ENCODE measurements at places on chromosomes 7 and 10.

GRCh38 chr7:24318326-24318725 lies 34.3 kb downstream of the NPY start:
- peak; percentile 41 for DNase-seq

DNA sequence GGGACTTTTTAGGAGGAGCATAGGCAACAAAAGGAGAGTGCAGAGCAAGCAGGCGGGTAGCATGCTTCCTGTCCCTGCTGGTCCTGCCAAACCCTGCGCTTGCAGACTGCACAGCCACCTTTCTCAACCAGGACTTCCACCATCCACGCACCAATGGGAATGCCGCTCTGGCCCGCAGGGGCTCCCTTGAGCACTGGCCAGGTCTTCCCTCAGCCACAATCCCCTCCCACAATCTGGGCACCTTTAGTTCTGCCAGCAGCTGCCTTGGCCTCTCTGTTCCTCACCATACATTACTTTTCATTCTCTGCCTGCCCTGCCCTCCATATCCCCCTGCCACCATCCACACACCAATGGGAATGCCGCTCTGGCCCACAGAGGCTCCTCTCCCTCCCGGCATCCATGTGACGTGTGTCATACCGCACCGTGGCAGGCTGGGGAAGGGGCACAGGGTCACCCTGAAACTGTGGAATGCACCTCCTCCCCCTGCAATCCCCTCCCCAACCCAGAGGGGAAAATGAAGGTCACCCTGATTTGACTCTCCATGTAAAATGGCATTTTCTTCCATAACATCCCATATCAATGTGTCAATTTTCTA lies 97.3 kb upstream of the MACROH2A2 start:
- DNase-seq = peak; percentile 16

- no peak for DNase-seq
Measured at GRCh38 chr10:71549766-71550533, 153.2 kb downstream of the CDH23 start.

- DNase-seq = no peak
Measured at GRCh38 chr10:3861795-3862194, 76.8 kb upstream of the KLF6 start.

GRCh38 chr10:98659951-98660350 lies 213.2 kb upstream of the HPS1 start:
- no peak for DNase-seq

DNA sequence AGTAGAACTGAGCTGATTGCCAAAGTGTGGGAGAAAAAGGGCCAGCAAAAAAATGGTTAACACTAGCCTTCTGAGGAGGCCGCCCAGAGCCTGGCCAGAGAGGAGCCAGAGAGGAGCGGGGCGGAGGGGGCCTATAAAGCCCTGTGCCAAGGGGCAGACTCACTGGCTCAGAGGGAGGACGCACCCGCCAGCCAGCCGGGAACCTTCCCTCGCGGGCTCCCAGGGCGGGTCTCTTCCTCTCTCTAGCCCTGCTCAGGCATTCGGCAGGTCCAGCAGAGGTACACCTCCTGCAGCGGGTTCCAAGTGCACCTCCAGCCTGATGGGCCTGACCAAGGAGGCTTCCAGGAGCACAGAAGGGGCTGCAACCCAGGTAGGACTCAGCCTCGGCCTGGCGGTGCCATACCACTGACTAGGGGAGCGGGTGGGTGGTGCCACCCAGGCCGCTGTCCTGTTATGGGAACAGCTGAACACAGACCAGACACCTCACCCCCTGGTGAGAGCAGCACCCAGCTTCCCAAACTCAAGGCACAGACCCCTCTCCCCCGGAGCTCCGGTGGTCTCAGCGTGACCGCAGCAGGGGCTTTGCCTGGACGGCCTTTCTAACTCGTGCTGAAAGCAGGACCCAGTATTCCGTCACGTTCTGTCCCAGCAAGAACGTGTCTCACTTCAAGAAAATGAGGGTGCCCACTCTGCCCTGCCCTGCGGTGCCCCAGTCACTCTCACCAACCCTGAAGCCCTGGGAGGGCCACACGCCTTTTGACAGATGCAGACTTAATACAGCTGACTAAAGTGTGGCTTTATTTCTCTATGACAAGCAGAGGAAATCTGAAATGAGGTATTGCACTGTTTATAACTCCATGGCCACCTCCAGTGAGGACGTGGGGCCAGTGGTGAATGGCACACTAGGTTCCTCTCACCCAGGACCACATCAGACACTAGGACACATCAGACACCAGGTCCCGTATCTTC lies at the start of gene GPER1:
GPER1 (plus strand) TSS at position 162 of the 969 bp plus-strand sequence. CDS start 3,616 bp downstream, outside the sequence.
- peak; percentile 26 for DNase-seq

DNA sequence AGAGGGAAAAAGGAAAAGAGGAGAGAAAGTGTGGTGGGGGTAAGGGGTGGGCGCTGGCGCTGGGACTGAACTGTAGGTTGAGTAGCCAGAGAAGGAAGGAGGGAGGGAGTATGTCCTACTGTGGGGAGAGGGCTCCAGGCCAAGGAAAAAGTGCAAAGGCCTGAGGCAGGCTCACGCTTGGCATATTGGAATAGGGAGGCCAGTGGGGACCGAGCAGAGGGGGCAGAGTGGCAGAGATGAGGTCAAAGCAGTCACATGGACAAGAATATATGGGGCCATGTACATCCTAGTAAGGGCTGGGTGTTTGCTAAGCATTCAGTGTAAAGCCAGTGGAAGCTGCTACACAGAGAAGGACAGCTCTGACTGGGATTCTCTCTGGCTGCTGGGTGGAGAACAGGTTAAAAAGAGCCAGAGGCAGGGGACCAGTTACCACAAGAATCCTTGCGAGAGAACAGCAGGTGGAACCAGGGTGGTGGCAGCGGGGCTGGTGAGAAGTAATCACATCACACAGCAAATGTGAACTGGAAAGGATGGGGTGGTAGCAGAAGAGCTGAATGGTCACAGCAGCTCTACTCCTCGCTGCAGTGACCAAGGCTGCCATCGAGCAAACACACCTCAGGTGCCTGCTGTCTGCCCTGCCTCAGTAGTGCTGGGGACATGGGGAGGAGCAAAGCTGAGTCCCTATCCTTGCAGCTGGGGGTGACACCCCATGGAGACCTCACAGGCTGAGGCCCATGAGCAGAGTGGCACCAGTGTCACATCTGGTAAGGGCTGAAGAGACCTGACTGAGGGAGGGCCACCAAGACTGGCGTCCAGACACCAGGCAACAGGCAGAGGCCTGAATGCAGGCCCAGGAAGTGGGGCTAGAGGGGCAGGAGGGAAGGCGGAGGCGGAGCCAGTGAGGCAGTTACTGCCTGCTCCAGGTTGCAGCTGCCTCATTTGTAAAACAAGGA lies 39.5 kb downstream of the FAM53B start:
- peak; percentile 40 for DNase-seq

DNA sequence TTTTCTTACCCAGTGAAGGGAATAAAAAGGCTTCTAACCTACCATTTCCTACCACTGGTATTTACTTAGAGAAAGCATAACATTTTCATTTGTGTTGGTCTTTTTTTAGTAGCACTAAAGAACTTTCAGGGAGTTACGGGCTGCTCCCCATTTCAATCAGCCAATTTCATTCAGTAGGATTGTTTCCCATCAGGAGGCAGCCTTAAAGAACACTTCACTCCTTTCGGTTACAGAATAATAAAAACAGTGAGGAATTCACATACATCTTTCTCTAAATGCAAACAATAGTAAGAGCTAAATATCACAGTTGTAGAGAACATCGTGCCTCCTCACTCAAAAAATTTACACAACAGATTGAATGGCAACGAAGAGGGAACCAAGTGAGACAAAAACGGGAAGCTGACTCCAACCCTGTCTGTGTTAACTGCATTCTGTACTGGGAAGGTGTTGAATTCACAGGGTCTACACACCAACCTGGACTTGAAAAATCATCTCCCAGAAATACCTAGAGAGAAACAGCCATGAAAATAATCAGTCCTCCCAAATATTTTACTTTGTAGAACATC lies 55.5 kb upstream of the ABLIM1 start:
- no peak for DNase-seq

DNA sequence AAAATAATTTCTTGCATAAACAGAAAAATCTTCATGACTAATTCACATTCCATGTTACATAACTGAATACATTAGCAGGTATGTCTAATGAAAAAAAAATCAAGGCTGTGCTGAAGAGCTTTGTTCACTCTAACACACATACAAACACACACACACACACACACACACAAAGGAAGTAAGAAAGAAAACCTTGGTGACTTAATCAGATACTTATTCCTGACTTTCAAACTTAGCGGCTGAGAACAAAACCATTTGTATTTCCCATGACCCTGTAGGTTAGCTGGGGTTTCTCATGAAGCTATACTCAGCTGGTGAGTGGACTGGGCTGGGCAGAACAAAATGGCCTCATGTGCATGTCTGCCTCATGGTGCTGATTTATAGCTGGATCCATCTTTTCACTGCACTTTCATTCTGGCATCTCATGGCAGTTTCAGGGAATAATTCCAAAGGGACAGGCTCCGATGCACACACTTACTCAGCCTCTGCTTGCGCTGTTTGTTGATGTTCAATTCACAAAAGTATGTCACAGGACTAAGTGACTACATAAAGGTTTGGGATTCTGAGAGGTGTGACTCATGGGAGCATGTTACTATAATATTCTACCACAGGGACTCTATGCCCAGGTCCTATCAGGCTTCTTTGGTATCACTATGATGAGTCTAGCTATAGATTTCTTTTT lies 161.2 kb downstream of the PCLO start:
- DNase-seq = no peak

GRCh38 chr10:119608316-119609155 lies 11.8 kb upstream of the TIAL1 start:
- peak; percentile 65 for DNase-seq

- DNase-seq = no peak
Measured at GRCh38 chr7:31892099-31892829, 177.9 kb downstream of the PDE1C start.

DNA sequence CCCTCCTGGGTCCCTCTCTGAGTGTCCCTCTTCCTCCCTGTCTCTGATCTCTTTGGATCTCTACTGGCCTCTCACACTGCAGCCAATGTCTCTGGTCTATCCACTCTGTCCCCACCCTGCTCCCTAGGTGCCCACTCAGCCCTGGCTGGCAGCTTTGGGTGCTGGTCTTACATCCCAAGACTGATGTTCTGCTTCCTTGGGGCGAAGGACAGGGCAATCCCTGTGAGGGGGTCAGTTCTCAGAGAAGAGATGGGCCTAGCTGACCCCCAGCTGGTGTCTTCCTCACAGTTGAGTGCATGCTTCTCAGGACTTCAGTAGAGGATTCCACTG lies 51.7 kb upstream of the CAMK2B start:
- no peak for DNase-seq

DNA sequence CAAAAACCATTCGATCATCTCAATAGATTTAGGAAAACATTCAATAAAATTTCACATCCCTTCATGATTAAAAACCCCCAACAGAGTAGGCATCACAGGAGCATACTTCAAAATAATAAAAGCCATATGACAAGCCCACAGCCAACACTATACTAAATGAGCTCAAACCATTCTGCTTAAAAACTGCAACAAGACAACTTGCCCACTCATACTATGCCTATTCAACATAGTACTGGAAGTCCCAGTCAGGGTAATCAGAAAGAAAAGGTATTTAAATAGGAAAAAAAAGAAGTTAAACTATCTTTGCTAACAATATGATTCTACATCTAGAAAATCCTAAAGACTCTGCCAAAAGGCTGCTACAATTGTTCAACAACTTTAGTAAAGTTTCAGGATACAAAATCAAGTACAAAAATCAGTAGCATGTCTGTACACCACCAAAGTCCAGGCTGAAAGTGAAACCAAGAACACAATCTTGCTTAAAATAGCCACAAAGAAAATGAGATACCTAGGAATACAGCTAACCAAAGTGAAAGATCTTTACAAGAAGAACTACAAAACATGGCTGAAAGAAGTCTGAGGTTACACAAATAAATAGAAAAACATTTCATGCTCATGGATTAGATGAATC lies 882.6 kb downstream of the GRM8 start:
- no peak for DNase-seq

DNA sequence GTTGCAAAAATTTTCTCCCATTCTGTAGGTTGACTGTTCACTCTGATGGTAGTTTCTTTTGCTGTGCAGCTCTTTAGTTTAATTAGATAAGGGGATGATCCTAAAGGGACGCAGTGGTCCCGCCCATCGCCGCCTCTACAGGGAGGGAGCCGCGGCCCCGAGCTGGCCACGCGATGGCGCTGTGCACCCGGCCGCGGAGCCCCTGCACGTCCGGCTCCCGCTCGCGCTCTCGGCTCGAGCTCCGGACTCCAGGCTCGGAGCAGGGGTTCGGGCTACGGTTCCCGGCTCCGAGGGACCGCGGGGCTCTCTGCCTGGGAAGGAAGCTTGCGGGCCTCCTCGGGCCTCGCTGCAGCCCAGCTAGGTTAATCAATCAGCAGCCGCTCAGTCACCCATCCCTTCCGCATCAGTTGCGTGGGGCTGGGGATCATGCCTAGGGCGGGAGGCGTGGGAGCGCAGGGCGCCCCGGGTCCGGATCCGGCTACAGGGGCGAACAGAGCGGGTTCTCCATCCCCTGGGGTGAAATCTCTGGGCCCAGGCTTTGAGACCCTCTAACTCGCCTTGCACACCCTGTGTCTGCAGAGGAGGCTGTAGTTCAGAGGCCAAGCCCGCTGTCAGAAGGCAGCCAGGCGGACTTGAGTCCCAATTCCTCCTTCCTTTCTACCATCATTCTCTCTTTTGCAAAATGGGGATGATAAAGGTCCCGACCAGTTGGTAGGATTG lies 97.9 kb downstream of the WDR11 start:
- DNase-seq = peak; percentile 81

- DNase-seq = no peak
Measured at GRCh38 chr10:127537924-127538323, 11.2 kb upstream of the NPS start.

GRCh38 chr10:43044961-43045621 lies 31.8 kb upstream of the RET start:
- DNase-seq = no peak

- DNase-seq = no peak
Measured at GRCh38 chr10:95461611-95462010, 99.6 kb downstream of the SORBS1 start.

GRCh38 chr7:80275192-80275605 lies 140.6 kb downstream of the GNAI1 start:
- no peak for DNase-seq

DNA sequence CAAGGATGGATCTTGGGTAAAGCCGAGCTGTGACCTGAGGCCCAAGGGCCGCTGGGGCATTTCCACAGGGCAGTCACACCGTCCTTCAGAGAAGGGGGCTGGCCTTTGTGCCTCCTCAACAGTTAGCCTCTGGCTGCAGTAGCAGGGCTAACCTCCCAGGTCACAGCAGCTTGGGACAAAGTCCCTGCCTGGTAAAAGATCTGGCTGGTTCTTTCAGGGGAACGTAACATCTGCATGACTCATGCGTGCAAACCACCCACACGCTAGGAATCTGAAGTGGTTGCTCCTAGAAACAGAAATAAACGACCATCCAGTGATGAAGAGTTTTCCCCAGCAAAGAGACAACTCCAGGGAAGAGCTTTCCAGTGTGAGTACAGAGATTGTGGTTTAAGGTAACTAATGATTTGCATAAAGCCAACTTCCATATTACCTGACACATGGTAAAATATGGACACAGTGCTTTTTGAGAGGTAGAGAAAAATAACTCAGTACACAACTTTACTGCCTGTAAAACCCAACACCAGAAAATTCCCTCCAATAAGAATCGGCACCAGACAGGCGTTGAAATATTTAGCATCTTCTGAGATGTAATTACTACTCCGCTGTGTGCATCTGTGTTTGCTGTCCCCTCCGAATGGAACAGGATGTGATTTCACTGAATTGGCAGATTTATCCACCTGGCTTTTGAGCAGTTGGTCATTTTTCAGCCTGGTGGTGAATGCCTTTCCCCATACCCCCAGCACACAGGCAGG lies 84.9 kb upstream of the ADRB1 start:
- no peak for DNase-seq

- no peak for DNase-seq
Measured at GRCh38 chr10:102102421-102102820, 17.7 kb downstream of the LDB1 start.
